HL-60 (cell line): ENCODE measurements at places on chromosomes 5 and 9.

- no peak for DNase-seq
Measured at GRCh38 chr5:134432677-134433359, 21.1 kb upstream of the CDKN2AIPNL start.

GRCh38 chr5:53076014-53076583, 33.5 kb downstream of the MOCS2 start:
- no peak for DNase-seq

GRCh38 chr5:138457531-138458275, 7.6 kb upstream of the EGR1 start:
- DNase-seq, result no peak

DNA sequence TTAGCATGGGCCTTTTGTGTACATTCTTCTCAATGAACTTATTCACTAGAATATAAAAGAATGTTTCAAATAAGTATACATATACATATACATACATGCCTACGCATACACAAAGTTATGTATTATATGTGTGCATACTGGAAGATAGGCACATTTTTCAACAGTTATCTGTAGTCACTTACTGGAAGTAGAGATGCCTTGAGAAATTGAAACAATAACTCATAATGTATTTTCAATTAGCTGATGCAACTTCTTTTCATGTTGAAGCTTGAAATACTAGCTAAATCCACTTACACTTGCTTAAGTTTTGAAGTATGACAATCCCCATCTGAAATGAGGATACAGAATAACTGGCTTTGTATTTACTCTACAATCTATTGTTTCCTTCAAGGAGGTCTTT, 469.0 kb upstream of the PTGER4 start:
- DNase-seq, result no peak

DNA sequence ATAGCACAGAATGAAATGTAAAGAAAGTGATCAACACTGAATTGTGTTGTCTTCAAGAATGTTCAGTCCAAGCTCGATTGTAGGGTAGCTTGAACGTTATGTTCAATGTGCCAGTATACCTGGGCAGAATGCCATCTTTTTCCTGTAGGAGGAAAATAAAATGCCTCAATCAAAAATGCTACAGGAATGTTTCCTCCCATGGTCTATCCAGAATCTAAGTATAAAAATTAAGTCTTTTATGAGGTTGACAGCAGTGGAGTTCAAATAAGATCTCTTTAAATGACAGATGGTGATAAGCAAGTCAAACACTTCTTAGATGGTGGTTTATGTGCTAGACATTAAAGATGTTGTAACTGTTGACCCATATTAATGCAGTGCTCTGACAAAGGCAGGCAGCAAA, 488.6 kb downstream of the CSNK1G3 start:
- DNase-seq, result no peak

DNA sequence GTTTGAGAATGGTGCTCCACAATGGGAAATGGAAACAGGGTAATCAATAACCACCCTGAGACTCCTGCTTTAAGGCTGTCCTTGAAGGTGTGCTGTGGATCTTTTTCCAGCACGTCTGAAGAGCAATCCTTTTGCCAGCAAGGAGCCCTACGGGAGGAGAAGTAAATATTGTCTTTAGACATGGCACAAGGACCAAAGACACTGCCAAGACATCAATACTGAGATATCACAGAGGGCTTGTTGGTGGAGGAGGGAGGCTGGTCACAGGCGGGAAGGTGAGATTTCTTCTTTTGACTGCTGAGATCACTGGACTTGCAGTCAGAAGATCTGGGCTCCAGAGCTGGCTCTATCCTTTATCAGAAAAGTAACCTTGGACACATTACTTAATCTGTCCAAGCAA, 135.0 kb upstream of the ZNF462 start:
- DNase-seq, result no peak

DNA sequence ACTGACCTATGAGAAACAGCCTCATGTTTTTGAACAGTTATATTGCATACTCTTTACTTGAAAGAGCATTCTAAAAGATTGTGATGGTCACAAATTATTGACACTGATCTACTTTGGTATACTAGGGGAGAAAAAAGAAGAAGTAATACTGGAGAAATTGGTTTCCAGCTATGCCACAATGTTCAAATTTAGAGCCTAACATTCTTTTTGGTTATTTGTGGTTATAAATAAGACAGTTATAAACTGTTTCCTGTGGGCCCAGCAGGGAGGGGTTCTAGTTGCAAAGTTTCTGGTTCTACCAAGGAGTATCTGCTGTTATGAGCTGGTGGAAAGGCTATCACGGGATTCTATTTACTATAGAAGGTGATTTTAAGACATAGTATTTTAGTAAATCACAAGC, 4.8 kb downstream of the CWC27 start:
- DNase-seq, result peak; percentile 4

GRCh38 chr5:93587597-93588351, 4.8 kb downstream of the NR2F1 start:
- no peak for DNase-seq

- DNase-seq, result no peak
Measured at GRCh38 chr9:372128-372527, 157.5 kb downstream of the DOCK8 start.

- no peak for DNase-seq
Measured at GRCh38 chr5:56594792-56595191, 220.6 kb upstream of the MAP3K1 start.

- no peak for DNase-seq
Measured at GRCh38 chr5:6705959-6706358, 7.3 kb upstream of the TENT4A start.

DNA sequence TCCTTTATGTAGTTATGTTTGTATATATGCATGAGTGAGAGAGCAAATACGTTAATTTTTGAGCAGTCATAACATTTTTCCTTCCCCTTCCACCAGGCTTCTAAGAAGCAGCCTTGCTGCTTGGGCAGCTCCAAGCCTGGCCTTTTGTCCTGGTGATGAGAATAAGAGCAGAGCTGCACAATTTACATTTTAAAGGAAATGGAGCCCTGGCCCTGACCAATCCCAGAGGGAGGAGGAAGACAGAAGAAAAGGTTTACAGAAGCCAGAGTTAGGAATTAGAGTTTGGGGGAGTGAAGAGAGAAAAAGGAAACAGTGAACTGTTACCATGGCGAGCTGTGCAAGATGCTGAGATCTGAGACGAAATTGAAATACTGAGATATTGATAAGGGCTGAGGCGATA, 25.3 kb upstream of the EFNA5 start:
- no peak for DNase-seq

DNA sequence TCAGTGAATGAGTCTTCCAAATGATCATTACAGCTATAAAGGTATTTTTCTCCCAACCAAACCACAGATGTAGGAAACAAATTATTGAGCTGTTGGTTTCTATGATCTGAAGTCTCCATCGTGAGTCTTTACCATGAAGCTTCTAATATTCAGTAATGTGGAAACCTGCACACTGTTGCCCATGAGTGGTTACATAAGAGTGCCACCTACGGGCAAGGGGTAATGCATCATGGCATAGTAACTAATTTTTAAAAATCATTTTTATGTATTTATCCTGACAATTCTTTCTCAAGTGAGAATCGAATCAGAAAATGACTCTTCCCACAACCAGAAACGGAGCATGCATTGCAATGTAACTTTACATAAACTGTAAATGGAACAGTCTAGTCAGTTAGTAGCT, 282.5 kb upstream of the SMARCA2 start:
- DNase-seq, result no peak

GRCh38 chr5:120464627-120465435, 731 bp downstream of the PRR16 start:
- DNase-seq, result no peak

DNA sequence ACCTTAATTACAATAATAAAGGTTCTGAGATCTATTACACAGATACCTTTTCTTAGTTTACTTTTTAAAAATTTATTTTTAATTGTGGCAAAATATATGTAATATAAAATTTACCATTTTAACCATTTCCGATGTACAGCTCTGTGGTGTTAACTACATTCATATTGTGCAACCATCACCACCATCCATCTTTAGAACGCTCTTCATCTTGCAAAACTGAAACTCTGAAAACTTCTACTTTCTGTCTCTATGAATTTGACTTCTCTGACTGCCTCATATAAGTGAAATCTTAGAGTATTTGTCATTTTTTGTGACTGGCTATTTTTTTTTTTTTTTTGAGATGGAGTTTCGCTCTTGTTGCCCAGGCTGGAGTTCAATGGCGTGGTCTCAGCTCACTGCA, 26.8 kb downstream of the WWC1 start:
- DNase-seq, result no peak

DNA sequence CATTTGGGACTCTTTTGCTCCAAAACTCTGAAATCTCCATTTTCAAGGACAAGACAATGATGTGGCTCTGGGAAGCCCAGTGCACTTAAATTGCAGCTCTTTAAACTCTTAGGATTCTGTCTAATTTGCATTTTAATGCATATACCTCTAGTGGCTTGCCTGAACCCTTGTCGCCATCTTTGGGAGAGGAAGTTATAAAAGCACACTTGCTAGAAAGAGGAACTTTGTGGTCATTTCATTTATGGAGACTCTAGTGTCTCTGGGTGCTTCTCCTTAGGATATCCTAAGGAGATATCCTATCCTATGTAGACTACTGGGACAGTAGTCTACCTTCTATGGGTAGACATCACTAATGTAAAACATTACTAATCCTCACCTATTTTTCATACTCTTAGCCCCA, 77.3 kb upstream of the SLC1A3 start:
- peak; percentile 70 for DNase-seq

DNA sequence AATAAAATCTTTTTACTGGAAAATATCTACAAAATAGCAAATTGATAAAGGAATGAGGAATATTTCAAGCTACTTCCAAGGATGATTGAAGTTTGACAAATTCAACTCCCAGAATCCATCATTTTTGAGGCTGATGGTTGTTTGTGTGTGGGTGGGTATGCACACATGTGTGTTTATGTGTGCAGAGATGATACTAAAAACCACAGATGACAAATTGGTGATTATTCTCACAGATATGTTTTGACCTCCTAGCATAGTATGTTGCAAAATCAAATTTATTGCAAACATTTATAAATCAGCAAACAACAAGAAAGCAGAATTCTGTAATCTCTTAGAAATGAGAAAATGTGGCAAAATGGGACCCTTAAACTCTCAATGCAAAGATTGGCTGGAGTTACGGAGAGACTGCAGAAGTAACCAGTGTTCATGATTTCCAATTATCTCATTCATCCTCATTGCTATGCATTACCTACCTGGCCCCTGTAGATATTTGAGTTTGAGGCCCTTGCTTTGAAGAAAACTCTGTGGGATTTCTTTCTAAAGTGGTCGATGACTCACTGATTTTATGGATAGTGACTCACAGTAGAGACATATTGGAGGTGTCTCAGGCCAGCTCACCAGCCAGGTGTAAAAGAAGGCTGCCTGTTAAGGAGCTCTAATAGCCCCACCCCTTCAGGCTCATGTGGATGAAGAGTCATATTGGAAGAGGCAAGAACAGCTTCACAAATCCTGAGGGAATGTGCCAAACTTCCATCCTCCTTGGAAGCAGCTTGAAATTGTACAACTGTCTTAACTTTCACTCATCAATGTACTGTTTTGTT, 44.6 kb upstream of the TMC1 start:
- DNase-seq, result no peak

DNA sequence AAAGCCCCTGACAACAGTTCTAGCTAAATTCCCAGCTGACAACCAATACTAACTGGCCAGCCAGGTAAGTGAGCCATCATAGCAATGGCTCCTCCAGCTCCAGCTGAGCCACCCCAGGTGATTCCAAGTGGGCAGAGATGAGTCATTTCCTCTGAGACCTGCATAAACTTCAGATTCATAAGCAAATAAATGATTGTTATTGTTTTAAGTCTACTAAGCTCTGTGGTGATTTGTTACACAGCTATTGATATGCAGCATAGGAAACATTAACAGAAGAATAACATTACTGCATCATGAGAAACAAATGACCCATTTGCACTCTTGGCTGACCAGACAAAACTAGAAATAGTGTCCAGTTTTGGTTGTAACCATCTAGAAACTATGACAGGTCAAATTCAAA, 60.3 kb downstream of the TTC39B start:
- no peak for DNase-seq

GRCh38 chr5:120817044-120817985, 353.2 kb downstream of the PRR16 start:
- no peak for DNase-seq

GRCh38 chr5:137995077-137995748, 37.7 kb downstream of the FAM13B start:
- DNase-seq, result peak; percentile 48

DNA sequence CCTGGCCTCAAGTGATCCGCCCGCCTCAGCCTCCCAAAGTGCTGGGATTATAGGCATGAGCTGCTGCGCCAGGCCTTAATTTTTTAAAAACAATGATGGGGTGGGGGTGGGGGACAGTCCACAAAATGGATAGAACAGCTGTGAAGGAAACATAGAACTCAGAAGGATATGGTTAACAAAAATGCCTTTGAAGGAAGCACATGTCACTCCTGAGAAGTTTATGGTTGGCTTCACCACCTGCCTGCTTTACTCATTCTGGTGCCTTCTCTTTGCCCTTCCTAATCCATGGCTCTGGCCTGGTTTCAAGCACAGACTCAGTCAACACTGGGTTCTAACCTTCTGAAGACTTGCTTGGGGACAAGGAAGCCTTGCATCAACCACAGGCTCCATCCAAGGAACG, 10.3 kb downstream of the BAG1 start:
- DNase-seq, result no peak

- DNase-seq, result peak; percentile 14
Measured at GRCh38 chr5:83827111-83827557, 106.5 kb upstream of the HAPLN1 start.

GRCh38 chr5:147169399-147169798, 65.4 kb upstream of the STK32A start:
- DNase-seq, result no peak

GRCh38 chr5:124053340-124053739, 541.4 kb downstream of the CSNK1G3 start:
- no peak for DNase-seq

- DNase-seq, result no peak
Measured at GRCh38 chr5:61289669-61290306, 42.3 kb upstream of the ZSWIM6 start.

DNA sequence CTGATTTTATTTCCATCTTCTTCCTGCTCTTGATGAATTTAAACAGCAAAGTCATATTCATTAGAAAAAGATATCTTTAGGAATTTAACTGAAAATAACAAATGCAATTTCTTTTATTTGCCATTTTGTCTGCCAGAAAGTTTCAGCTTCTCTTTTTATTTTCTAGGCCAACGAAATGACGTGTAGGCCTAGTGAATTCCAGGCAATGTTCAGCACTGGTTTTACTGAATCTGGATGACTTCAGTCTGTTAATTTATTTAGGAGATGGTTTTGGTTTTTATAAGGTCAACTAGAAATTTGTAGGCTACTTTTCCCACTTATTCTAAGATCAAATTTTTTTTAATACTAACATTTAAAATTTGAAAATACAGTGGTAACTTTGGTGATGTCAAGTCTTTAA, 129.1 kb upstream of the VCAN start:
- DNase-seq, result no peak

GRCh38 chr5:157267025-157267424, 1.1 kb downstream of the CYFIP2 start:
- no peak for DNase-seq
